NCI-H774 (cell line): ENCODE measurements at places on chromosomes 2 and 18.

- no peak for DNase-seq
Observed at GRCh38 chr2:80858965-80859364, 554.4 kb upstream of the LRRTM1 start.

GRCh38 chr2:115162494-115163293 lies 720.3 kb downstream of the DPP10 start:
- DNase-seq, result no peak

GRCh38 chr2:118990757-118991545 lies 49.0 kb downstream of the MARCO start:
- no peak for DNase-seq

- DNase-seq, result no peak
Observed at GRCh38 chr18:76747676-76748075, 74.7 kb upstream of the ZNF236 start.
